ENCODE measurements at places on chromosomes 6 and 20. TPM values are rescaled to one million over a fixed set of nuclear protein-coding genes. Genes with fewer than 3 reads are reported as not detected.

DNA sequence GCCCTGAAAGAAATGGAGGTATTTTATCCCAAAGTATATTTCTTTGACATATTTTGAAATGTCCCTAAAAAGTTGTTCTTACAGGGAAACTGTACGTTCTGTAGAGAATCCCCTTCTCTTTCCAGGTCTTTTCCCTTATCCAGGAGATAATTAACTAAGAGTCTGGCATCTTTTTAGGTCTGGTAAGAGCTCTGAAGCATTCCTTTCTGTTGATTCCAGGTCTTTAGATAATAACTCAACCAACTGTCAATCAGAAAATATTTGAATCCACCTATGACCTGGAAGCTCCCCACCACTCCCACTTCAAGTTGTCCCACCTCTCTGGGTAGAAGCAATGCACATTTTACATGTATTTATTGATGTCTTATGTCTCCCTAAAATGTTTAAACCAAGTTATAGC lies 26.0 kb upstream of the CENPW start:
- DNase-seq, result no peak

GRCh38 chr6:107196152-107196551 lies 80.8 kb upstream of the BEND3 start:
- no peak for DNase-seq

GRCh38 chr6:55972091-55972490 lies 96.7 kb upstream of the BMP5 start:
- DNase-seq, result no peak

DNA sequence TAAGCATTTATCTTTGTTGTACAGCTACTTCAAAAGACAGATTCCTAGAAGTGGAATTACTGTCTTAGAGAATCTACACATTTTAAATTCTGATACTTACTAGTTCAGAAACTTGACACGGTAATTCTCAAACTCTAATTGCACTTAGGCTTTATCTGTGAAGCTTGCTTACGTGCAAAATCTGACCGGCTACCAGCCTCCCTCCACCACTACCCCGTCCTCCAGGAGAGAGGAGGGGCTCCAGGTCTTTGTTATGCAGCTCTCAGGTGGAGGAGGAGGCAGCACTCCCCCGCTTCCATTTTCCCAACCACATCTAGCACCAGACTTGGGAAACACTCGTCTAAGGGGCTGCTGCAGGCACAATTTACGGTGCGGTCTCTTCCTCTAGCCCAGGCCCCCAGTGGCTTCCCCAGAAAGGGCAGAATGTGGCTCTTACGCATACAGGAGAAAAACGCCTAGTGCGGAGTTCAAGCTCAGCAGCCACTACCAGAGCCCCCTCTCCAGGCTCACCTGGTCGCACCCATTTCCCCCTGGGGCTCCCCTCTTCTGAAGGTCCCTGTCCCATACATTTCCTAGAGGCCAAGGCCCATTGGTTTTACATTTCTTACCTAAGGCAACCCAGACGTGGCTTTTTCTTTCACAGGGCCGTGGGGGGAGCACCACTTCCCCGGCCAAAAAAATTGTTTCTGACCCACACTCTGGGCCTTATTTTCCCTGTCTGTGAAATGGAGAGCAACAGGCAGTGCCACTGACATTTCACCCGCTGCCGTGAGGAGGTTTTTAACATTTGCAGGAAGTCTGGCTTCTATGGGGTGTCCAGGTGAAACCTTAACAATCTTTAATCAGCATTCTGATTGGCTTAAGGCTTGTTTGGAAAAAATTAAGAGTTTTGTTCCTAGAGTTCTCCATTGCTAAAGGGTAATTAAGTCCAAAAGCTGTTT lies 1.6 kb upstream of the TGIF2 start:
- no peak for DNase-seq

THEMIS gene
- polyA plus RNA-seq, result 0.15 TPM

DNA sequence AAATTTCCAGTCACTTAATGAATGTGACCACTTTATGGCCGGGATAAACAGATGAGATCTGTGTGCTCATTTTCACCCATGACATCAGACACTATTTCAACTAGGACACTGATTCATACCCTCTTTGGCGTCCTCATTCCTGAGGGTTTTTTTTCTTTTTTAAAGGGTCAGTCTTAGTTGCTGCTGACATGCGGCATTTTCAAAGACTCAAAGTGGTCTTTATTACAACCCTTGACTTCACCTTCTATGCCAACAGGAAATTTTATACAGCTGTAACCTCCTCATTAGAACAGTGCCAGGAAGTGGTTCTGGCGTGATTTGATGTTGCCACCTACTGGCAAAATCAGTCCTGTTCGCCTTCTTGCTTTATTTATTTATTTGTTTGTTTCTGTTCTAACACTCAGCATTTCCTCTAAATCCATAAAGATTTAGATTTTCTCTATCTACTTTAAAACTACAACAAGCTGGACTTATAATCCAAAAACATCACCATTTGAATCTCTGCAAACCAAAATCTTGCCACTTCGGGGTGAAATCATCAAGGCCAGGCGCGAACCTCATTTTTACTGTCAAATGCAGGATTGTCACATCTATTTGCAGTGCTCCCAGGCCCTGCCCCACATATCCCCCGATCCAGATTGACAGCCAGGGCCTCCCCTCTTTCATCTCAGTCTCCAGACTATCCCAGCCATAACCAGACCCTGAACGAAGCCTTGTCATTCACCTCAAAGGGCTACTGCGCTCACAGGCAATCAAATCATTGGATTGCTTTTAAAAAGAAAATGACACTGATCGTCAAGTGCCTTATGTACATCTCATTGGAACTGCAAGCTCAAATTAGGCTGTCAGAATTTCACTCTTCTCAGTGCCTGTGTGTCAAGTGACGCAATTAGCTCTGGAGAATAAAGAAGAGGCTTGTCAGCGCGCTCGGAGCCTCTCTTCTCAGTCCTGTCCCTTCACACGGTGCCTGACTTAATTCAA lies 77.5 kb downstream of the C6orf118 start:
- DNase-seq, result peak; percentile 35

GRCh38 chr6:15420959-15421438 lies 175.1 kb downstream of the JARID2 start:
- no peak for DNase-seq

- no peak for DNase-seq
Measured at GRCh38 chr6:52283111-52283510, 1.4 kb downstream of the MCM3 start.

HAO1 gene
- polyA plus RNA-seq, result 0.10 TPM

DNA sequence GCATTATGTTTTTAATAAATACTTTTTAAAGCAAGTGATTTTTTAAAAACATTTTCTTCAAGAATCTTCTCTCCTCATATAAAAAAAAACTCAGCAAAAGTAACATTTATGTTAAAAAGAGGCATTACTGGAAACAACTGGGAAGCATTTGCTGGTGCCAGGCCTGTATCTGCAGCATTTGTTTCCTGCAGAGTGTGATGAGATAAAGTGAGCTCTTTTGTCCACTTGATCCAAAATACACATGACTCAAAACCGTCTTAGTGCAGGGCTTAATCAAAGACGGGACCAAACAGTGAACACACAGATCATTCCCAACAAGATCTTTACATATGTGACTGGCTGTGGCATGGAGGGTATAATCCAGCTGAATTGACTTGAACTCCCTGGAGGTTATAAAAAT lies 28.3 kb upstream of the RIPPLY2 start:
- DNase-seq, result no peak

GRCh38 chr6:136611133-136611532 lies 60.9 kb upstream of the MAP7 start:
- DNase-seq, result no peak

DNA sequence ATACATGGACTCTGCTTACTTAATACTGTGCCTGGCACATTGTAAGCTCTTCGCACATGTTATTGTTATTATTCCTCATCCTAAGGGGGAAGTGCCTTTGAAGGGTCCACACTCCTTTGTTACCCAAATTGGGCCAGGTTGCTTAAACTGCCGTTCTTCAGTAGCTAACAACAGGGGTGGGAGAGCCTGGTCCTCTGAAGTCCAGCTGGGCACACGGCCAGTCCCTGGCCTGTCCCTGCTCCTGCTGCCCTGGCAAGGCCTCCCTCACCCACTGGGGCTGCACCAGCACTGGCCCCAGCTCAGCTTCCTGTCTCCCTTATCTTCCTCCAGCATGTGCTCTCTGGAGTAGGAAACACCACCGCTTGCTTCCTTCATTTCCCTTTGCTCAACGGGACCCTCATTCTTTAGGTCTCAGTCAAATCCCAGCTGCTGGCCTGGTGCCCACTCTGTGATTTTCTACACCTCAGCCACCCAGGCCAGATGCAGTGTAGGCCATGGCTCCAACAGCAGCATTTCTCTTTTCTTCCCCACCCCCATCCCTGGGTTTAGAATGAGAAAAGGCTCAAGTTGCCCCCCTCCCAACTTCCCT lies 5.5 kb upstream of the PROCR start:
- no peak for DNase-seq

GRCh38 chr6:81331526-81331925 lies 421.0 kb downstream of the TENT5A start:
- DNase-seq, result no peak

GRCh38 chr6:46103441-46104115 lies 26.2 kb upstream of the ENPP4 start:
- DNase-seq, result no peak

- DNase-seq, result no peak
Measured at GRCh38 chr6:158399040-158399700, 86.9 kb downstream of the TULP4 start.

- DNase-seq, result peak; percentile 67
Measured at GRCh38 chr6:19851241-19852089, 14.3 kb downstream of the ID4 start.

DNA sequence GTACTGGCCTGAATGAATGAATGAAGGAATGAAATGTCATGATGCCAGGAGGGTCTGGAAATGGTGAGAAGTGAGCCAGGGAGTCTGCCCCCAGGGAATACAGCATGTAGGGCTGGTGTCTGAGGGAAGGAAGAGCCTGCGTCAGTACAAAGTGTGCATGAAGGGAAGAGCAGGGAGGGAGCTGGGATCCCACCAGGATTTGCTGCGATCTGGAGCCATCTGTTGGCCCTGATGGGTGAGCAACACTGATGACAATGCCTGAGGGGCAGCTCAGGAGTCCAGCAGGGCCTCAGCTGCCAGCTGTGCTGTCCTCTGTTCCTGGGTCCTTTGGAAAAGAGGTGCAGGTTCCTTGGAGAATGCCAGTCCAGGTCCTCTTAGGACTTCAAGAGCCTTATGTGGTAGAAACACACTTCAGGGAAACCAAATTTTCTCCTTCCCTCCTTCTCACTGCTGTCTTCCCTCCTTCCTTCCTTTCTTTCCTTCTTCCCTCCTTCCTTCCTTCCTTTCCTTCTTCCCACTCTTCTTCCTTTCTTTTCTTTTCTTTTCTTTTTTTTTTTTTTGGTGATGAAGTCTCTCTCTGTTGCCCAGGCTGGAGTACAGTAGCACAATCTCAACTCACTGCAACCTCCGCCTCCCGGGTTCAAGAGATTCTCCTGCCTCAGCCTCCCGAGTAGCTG lies 11.5 kb downstream of the BPI start:
- DNase-seq, result no peak

DNA sequence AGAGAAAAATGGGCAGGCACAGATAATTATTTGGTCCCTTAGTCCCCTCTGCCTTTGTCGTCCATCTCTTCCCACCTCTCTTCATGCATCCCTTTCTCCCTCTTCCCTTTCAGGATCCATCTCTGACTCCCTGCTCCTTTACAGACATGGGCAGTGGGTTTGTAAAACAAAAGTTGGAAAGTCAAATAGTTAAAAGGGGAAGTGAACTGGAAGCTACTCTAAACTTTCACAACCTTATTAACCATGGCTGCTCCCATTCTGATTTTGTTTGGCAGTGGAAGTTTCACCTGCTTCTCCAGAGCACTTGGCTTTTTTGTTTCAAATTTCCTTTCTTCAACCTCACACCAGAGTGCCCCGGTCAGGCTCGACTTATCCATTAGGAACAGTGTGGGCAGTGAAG lies 1.2 kb downstream of the HLA-DQA2 start:
- DNase-seq, result no peak

ENPP3 gene
- 0.43 TPM for polyA plus RNA-seq

- peak; percentile 4 for DNase-seq
Measured at GRCh38 chr6:6556738-6557503, 31.6 kb upstream of the LY86 start.

DNA sequence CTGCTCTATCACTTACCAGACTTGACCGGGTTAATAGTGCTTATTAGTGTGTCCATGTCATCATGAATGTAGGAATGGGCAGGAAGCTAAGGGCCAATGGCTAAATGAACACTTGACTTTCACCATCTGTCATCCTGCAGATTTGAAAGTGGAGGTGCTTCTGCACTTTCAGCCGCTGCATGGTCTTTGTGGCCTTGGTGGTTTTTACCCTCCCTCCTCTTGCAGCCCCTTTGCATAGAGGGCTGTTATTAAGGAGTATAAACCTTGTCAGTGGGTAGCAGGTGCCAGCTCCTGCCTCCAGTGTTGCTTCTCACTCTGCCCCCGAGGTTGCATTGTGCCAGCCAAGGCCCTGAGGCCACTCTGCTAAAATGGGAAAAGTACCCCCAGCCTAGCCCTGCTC lies 122.2 kb upstream of the TNFAIP3 start:
- no peak for DNase-seq

BACH2 gene
- polyA plus RNA-seq, result 0.90 TPM

ASIP gene
- polyA plus RNA-seq, result 0.80 TPM

TCP1 gene
- 147 TPM for polyA plus RNA-seq

HCK gene
- polyA plus RNA-seq, result 12.2 TPM

TAP1 gene
- 49.8 TPM for polyA plus RNA-seq

CCN6 gene
- not detected for polyA plus RNA-seq

DNA sequence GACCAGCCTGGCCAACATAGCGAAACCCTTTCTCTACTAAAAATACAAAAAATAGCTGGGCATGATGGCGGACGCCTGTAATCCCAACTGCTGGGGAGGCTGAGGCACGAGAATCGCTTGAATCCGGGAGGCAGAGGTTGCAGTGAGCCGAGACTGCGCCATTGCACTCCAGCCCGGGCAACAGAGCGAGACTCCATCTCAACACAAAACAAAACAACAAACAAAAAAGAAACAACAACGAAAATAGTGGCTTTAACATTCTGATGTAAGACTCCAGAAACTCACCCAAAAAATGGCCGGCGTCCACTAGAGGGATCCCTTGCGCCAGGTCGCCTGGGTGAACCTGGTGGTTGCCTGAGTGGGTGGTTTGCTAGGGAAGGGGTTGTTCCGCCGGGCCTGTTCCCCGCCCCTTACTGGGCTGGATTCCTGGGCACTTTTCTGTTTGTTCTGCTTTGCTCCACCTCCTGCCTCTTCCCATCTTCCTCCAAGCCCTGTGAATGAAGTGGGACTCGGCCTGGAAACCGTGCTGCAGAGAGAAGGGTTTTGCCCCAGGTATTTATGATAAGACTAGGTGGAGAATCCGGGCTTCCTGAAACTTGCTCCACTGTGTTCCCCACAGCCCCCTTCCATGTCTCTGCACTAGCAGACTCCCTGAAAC lies 1.5 kb downstream of the PABPC1L start:
- no peak for DNase-seq

Measured in urinary bladder (tissue), 4 donors.